SW480 (cell line): ENCODE measurements at places on chromosomes 5 and 9.

- no peak for DNase-seq
Observed at GRCh38 chr9:4922730-4923129, 62.3 kb upstream of the JAK2 start.

DNA sequence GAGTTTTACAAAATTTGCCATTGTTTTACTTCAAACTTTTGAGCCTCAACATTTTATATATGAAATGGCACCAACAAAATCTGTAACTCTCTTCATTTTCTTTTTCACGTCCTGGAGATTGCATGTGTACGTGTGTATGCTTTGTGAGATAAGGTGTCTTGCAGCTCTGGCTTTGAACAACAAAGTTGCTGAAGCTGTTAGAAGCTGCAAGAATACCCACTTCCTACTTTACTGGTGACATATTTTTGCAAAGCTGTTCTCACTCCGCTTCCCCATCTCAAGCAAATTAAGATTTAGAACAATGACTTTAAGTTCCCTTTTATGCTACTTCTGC is 41.8 kb downstream of the FYB1 start:
- DNase-seq, result no peak

GRCh38 chr5:77777281-77777892 is 1.2 kb upstream of the TBCA start:
- DNase-seq, result peak; percentile 42

DNA sequence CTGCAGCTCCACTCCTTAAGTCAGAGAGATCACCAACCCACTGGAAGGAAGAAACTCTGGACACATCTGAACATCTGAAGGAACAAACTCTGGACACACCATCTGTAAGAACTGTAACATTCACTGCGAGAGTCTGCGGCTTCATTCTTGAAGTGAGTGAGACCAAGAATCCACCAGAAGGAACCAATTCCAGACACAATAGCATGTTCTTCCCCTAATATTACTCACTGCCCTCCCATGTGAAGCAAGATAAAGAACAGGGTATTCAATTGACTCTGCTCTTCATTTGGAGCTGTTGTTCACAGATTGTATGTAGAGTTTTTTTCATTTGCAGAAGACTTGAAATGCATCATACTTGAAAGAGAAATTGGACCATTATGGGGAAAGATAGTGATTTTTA is 10.8 kb downstream of the SAXO1 start:
- no peak for DNase-seq
